ENCODE measurements at places on chromosomes 5 and 9. TPM values are rescaled to one million over a fixed set of nuclear protein-coding genes. Genes with fewer than 3 reads are reported as not detected.

PCDHGC3 gene
- 47.3 TPM for total RNA-seq

- no peak for DNase-seq
Observed at GRCh38 chr5:149776361-149777305, 46.5 kb downstream of the PPARGC1B start.

DNA sequence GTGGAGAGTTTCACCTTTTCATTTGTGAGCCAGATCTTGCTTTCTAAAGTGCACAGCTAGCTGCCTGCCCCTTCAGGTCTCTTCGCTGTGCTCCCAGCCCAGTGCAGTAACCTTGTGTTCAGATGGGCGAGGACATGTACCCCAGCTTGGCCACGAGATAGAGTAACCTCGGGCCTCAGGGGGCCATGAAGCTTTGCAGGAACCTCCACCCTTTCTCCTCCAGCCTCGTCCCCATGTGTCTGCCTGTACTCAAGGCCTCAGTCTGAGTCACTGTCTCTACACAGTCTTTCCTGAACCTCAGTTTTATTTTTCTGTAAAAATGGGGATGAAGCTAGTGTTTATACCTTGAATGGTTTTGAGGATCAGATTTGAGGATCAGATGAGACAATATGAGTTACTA is 37.9 kb downstream of the ERGIC1 start:
- no peak for DNase-seq

DNA sequence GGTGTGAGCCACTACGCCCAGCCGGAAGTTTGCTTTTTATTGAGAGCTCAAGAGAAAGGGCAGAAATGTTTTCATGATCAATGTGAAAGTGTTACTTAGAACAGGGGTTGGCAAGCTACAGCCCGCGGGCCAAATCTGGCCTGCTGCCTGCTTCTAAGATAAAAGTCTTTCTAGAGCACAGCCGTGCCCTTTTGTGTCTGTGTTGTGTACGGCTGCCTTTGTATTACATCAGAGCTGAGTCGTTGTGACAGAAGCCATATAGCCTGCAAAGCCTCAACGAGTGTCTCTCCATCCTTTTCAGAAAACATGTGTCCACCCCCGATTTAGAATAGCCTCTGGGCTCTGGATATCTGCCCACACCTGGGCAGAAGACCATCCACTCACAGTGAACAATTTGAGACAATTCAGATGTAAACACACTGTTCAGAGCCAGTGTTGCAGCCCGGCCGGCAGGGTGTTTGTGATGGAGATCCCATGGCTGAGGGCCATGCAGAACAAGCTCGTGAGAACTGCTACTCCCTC is 28.8 kb downstream of the AK8 start:
- DNase-seq = no peak

DNA sequence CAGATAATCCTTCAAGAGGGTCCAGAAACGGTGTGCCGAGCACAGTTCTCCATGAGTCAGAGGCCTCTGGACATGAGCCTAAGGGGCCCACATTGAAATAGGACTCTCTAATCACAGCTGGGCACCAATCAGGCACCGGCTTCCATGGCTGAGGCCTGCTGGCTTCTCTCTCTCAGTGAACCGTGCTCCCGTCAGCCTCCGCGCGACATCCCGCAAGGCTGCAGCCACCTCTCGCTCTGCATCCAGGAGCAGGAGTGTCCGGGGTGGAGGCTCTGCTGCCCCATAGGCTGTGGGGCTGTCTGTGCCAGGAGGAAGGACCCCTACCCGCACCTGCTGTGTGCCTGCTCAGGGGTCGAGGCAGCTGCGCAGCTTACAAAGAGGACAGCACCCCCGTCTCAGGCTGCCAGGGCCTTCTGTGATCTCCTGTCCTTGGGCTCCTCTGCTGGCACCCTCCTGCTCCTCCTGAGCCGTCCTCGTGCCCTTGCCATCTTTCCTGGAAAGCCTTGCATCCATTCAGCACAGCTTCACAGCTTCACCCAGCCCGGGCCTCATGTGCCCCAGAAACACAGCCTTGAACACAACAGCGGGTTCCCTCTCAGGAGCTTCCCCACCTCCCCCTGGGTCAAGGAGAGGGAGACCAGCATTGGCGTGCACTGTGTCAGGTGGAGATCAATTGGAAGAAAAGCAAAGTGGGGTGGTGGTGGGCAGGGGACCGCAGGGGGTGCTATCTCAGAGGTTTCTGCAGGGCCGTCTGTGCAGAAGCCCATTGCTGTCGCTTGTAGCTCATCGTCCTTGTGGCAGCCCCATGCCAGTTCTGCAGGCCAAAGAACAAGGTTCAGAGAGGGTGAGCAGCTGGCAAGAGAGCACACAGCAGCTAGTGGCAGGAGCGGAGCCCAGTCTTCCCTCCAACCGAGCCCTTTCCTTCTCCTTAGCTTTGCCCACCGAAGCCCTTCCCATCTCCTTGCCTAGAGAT is 22.8 kb upstream of the FCN1 start:
- DNase-seq = no peak

DNA sequence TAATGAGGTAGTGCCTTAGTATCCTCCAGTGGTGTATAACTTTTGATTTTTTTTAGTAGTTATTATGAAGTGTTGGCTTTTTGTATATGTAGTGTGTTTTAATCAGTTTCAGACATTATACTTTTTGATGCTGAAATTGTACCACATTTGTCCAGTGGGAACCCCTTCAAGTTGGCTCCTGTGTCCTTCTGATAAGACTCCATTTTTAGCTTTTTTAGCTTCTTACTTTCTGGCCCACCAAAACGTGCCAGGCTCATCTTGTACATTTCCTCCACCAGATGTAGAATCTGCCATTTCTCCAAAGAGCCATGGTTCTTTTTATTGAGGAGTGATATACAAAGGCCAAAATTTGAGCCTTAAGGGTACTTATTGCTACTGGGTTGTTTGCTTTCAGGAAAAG is 84.4 kb downstream of the PBX3 start:
- no peak for DNase-seq

- DNase-seq = no peak
Observed at GRCh38 chr5:124733329-124733650, 13.1 kb downstream of the ZNF608 start.

GRCh38 chr9:86648828-86649170 is 294.6 kb upstream of the TUT7 start:
- no peak for DNase-seq

DNA sequence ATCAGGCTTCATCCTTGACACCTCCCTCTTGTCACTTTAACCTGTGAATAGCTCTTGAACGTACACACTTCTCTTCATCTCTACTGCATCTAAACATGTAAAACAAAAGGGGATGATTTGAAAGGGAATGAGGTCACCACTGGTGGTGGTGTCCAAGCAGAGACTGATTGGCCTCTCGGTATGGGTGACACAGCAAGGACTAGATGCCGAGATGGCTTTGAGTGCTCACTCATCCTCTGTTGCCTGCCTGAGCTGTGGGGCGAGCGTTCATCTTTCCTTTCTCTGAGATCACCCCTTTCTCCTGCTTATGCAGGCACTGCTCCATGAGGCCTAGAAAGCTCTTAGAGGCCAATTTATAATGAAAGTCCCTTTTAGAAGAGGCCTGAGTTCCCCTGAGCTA is 51.9 kb downstream of the SEC61B start:
- DNase-seq = no peak

DNA sequence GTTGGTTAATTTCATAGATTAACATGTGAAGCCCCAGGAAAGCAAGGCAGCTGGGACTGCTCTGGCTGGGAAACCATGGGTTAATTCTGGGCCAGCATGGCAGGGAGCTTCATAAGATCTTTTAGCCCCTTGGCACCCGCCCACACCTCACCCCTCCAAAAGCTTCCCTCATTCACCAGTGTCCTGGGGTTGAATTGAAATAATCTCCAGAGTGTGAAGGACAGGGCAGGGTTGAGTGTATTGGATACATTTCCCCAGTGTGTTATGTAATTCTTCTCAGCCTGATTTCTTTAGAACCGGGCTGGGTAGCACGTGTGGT is 19.4 kb downstream of the WNT8A start:
- no peak for DNase-seq

DNA sequence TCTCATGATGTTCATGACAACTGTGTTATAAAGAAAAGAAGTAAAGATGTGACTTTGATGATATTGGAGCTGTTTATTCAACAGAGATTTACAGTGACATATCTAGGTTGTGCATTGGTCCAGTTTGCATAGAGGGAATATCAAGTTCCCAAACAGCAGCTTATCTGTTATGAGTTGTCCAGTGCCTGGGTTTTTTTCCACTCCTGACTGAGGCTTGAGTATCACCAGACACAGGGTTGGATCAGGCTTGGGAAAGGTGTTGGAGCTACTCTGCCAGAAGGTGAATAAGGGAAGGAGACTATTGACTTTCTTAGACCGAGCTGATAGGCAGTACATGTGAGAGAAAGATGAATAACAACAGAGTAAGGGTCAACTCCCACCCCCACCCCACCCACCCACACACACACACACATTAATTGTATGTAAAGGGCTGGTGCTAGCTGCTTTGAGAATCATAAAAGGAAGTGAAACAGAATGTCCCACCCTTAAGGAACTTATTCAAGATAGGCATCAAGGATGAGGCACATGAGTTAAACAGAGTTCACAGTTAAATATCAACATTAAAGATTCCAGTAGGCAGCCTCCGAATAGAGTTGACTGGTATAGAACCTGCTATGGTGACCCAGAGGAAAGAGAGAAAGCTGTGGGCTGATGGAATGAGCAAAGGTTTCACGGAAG is 33.0 kb upstream of the RASGRF2 start:
- DNase-seq = no peak

DNA sequence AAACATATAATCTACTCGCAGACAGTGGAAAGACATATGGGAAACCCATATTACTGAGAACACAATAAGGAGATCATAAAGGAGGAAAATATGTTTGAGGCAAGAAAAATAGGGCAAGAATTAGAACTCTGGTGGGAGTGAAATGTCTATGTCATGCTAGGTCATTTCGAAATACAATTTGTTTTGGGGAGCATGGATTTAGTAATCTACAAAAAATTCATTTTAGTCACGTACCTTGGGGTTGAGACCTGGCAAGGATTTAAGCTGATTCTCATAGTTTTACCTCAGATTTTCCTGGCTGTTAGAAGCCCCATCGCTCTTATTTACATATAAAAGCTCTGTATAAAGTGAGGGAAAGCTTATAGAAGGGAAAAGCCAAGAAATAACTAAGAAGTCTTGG is 11.5 kb upstream of the CSNK1G3 start:
- DNase-seq = no peak

DNA sequence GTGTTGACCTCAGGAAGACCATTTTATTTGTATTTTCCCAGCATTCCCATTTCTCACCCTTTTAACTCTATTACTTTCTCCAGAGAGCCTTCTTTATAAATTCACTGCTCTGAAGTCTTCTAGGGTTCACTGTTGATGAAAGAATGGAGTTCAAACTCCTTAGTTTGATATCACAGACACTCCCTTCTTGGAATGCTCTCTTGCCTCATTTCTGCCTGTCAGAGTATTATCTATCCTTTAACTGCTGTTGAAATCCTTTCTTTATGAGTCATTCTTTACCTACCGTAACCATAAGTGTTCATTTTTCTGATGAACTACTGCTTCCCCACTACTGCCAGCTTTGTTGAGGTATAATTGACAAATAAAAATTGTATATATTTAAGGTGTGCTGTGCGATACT is 4.3 kb downstream of the RIC1 start:
- no peak for DNase-seq

ARHGAP26 gene
- total RNA-seq = 8.6 TPM

- no peak for DNase-seq
Observed at GRCh38 chr5:34789021-34789531, 49.9 kb upstream of the TTC23L start.

- peak; percentile 82 for DNase-seq
Observed at GRCh38 chr5:82165740-82166530, 112.2 kb downstream of the RPS23 start.

DNA sequence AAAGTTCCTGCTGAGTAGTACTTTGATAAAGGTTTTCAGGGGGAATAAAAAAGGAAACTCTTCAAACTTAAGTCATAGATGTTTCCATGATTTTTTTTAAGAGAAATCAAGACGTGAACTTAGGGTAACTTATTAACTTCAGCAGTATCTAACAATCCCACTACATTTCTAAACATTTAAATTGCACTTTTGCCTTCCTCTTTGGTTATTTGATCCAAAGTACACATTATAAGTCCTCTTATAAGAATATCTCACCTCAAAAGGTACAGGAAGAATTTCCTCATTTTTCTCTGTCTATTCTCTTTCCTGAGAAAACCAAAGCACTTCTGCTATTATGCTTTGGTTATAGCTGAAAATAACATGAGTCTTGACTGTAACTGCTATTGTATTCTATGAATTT is 7.9 kb downstream of the PTPRD start:
- DNase-seq = no peak

HEXB gene
- 101 TPM for total RNA-seq

GRCh38 chr5:119439140-119439631 is 13.1 kb upstream of the HSD17B4 start:
- no peak for DNase-seq

KIF24 gene
- 1.2 TPM for total RNA-seq

GRCh38 chr9:94173632-94174031 is 85.5 kb upstream of the ZNF169 start:
- no peak for DNase-seq

- no peak for DNase-seq
Observed at GRCh38 chr9:114186605-114187289, 31.4 kb downstream of the COL27A1 start.

GRCh38 chr5:172503925-172504700 is 49.8 kb upstream of the SH3PXD2B start:
- no peak for DNase-seq

RMRP gene
- total RNA-seq = 7,636 TPM

SLC34A1 gene
- total RNA-seq = not detected

SPEF2 gene
- total RNA-seq = 3.2 TPM

PKD2L2 gene
- not detected for total RNA-seq

CCDC192 gene
- total RNA-seq = not detected

GRPEL2 gene
- 30.3 TPM for total RNA-seq

DNA sequence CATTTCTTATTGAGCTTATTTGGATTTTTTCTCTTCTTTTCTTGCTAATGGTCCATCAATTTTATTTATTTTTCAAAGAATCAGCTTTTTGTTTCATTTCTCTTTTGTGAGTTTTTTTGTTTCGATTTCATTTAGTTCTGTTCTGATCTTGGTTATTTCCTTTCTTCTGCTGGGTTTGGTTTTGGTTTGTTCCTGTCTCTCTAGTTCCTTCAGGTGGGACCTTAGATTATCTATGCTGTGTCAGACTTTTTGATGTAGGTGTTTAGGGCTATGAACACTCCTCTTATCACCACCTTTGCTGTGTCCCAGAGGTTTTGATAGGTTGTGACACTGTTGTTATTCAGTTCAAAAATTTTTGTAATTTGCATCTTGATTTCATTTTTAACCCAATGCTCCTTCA is 119.8 kb downstream of the GABRG2 start:
- DNase-seq = no peak

ARID3C gene
- total RNA-seq = 0.48 TPM

DNA sequence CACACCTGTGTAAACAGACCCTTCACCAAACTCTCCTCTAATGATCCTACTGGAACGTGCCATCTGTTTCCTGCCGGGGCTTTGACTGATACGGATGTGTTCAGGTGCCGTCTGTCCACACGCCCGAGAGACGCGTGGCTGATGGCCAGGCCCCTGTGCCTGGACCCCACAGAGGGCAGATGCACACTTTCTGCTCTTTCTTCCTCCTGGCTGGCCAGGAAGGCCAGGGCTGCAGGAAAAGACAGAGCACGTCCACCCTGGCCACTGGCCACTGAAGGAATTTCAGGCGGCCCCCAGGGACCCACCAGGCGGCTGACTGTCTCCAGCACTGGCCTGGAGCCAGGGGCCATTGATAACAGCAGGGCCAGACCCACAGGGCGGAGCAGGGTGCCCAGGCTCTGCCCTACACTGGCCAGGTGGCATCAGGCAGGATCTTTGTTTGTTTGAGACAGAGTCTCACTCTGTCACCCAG is 3.6 kb upstream of the ENG start:
- DNase-seq = no peak
